ENCODE measurements at places on chromosomes 1 and 21.

DNA sequence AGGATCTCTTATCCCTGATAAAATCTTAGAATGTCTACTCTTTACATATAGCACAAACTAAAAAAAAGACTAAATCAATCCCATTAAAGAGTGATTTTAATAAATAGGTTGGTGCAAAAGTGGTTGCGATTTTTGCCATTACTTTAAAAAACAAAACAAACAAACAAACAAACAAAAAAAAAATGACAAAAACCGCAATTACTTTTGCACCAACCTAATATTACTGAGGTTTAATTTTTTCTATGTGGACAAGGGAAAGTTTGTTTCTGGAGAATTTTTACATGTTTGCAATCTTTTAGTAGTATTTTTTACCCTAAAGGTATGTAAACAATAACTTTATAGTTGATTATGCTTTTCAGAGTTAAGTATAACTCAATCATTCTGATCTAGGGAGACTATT, 119.7 kb upstream of the ADAMTS5 start:
- DNase-seq: no peak

DNA sequence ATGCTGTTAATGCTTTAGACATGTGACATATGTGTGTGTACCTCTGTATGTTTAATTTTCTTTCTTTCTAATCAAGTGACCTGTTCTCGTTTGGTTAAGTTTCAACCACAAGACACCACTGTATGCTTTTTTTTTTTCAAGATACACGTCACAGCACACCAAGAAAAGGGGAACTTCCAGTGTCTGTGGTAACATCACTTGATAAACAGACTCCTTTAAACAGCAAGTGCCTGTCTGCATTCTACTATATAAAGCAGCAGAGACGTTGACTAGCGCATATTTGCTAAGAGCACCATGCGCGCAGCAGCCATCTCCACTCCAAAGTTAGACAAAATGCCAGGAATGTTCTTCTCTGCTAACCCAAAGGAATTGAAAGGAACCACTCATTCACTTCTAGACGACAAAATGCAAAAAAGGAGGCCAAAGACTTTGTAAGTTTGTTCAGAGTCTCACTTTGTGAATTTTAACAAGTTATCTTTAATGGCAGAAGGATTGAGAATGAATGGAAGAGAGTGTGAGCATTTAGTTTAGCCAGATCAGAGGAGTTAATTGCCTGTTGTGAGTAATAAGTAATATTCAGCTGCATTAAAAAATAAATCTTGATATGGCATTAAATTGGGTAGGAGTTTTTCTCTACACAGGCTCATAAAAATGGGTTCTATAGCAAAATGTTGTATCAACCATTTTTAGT, at the start of gene RGS1:
Gene RGS1 (plus strand): TSS at position 275 of the 691 bp plus-strand sequence. CDS start 20 bp downstream, at position 295.
- peak; percentile 13 for DNase-seq

DNA sequence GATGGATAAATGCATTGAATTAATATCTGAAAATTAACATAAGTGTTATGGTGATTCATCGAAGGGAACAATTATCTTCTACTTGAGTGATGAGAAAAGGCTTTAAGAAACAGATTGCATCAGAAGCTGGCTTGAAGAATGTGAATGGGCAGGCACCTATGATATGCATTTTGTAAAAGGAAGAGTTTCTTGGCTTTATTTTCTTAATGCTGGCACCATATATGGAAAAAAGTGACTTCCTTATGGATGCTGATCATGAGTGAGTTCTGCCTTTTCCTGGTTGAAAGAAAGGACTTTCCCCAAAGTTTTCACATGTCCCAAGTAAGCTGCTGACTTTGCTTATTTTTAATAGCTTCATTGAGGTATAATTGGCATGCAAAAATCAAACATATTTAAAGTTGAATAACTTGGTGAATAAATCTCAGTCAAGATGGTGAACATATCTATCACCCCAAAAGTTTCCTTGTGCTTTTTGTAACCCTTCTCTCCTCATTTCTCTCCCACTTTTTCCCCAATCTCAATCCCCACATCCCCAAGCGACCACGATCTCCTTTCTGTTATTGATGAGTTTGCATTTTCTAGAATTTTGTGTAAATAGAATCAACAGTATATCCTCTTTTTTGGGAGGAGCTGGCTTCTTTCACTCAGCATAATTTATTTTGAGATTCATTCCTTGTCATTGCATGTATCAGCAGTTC, 74.2 kb downstream of the SPATA46 start:
- DNase-seq: no peak

DNA sequence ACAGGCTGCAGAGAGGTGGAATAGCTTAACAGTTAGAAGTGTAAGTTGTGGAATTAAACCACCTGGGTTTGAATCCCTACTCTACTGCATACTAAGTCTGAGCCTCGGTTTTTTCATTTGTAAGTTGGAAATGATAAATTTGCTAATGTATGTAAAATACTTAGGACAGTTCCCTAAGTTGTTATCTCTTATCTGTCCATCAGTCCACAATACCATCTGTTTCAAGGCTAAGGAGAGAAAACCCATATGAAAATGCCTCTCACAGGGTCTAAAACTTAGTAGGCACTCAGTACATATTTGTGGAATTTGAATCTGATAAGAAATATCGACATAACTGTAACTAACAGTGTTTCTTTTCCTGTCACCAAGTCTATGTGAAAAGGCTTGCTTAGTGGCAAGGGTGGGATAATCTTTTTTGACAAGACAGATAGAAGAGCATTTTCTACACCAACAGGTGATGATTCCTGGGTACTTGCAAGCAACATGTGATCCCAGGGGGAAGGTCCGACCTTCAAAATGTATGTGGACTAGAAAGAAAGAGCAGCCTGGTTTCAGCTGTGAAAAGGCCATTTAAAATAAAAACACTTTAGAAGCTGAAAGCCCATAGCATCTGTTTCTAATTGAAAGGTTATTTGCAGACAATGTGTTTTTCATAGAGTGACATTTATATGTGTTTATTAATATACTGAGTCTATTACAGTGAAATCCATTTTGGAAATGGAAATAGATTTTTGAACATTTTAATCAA, 202.9 kb downstream of the HHAT start:
- DNase-seq: no peak

GRCh38 chr1:242754125-242754524, 229.6 kb upstream of the PLD5 start:
- DNase-seq: no peak

- no peak for DNase-seq
Observed at GRCh38 chr21:45381036-45381787, 23.8 kb upstream of the COL18A1 start.

- DNase-seq: no peak
Observed at GRCh38 chr1:196148367-196148970, 459.8 kb downstream of the KCNT2 start.

GRCh38 chr1:8162168-8162567, 136.1 kb upstream of the ERRFI1 start:
- DNase-seq: no peak

DNA sequence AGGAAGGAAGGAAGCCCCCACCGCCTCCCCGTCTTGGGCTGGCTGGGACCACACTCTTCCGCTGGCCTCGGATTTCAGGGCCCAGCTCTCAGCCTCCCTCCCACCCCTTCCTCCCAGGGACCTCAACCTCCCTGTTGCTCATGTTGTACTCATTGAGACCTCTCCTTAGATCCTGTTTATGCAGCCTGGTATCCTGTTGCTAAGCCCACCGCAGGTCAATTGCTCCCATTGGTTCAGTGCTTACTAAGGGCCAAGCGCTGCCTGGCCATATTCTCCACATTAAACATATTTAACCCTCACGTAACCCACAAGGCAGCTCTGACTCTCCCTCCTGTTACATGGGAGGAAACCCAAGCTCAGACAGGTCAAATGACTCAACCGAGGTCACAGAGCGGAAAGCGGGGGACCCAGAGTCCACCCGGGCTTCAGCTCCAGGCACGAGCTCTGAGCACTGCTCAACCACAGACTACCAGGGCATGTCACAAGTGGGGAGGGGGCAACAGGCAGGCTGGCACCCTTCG, 23.2 kb upstream of the H6PD start:
- DNase-seq: no peak

DNA sequence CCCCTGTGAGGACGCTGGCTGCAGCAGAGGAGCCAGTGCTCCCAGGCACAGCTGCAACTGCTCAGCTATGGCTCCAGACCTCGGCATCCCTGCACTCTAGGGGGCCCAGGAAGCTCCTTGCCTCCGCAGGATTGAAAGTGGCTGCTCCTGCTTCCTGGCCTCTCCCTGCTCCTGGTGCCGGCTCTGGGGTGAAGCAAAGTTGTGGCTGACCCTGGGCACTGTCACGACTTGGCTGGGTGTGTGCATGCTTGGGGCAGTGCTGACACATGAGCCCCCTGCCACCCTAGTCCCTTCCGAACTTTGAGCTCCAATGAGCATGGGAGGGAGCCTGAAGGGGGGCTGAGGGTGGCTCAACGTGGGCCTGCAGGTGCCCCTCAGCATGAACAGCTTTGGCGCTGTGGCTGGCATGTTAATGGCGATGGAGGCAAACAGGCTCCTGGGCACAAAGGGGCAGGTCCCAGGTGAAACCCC, 1512.2 kb downstream of the KCNT2 start:
- DNase-seq: no peak

- no peak for DNase-seq
Observed at GRCh38 chr1:228222548-228222947, 14.7 kb downstream of the OBSCN start.

DNA sequence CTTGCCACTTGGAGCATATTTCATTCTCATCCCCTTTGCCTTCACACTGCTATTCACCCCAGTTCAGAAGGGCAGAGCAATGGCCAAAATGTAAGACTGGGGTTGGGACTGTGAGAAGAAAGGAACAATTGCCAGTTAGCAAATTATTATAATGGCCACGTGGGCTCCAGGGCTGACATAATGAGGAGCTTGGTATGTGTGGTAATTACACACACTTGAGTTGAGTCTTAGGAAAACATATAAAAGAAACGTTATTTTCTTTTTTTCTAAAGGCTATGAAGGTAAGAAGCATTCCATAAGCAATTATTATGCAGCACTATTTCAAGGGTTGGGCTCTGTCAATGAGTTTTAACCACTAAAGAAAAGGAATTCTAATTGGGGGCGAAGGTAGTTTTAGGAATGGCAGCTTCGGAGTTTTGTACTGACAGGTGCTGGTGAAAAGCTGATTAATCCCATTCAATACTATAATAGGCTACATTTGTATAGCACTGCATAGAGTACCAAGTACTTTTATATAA, 32.5 kb upstream of the BCL10 start:
- no peak for DNase-seq

DNA sequence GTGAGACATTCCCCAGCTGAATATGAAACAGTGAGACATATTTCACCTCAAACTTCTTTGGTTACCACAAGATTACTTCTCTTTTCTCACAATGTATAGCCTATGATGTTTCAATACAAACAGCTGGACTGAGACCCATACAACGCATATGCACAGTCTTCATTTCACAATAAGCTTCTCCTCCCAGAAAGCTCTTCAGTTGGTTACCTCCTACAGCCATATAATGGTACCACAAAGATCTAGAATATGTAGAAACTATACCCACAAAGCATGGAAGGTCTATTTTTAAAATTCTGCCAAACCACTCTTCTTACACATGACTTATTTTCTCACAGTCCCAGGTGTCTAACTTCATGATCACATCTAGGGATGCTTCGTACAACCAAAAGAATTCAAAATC, 70.8 kb downstream of the JAK1 start:
- DNase-seq: no peak

DNA sequence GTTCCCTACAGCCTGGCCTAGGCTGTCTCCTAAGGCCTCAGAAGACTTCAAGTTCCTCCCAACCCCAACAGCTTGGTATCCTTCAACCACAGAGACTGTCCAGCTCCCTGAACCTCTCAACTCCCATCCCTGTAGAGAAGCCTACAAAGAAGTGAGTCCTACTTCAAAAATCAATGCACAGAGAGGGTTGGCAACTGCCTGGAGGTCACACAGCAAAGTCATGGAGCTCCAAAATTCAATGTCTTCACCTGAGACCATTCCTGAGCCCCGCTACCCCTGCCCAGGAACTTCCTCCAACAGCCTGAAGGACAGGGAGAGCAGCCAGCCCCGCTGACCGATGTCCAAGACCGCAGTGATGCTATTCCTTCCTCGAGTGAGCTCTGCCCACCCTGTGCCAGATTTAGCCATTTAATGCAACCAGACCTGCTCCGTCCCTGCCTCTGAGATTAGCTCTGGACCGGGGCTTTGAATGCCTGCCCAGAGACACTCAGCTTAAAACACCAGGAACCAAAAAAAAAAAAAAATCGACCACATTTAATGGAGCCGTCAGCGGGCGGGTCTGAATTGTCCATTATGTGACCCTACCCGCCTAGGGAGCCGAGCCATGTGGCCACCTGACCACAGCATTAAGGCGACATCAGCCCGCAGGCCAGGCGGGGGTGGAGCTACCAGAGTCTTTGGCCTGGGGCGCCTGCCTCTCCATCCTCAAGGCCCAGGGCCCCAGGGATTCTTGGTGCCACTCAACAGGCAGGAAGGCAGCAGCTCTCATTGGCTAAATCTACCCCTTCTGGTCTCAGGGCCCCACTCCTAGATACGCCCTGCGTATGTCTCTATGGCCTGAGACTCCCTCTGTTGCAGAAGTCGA, 148.6 kb downstream of the SYF2 start:
- DNase-seq: no peak

DNA sequence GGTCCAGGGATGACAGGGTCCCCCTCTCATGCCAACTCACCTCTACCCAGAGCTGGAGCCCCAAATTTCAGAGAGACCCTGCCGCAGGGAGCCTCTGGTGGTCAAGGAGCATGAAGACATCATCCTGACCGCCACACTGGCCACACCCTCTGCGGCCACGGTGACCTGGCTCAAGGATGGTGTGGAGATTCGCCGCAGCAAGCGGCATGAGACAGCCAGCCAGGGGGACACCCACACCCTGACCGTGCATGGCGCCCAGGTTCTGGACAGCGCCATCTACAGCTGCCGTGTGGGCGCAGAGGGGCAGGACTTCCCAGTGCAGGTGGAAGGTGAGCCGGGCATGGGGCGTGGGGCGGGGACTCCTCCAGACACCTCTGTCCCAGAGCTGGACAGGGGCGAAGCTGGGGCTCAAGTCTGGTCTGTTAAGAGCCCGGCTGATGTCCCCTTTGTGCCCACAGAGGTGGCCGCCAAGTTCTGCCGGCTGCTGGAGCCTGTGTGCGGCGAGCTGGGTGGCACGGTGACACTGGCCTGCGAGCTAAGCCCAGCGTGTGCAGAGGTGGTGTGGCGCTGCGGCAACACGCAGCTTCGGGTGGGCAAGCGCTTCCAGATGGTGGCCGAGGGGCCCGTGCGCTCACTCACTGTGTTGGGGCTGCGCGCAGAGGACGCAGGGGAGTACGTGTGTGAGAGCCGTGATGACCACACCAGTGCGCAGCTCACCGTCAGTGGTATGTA, 66.0 kb downstream of the OBSCN start:
- no peak for DNase-seq

- DNase-seq: no peak
Observed at GRCh38 chr21:43940329-43941050, 71.6 kb upstream of the TRAPPC10 start.

DNA sequence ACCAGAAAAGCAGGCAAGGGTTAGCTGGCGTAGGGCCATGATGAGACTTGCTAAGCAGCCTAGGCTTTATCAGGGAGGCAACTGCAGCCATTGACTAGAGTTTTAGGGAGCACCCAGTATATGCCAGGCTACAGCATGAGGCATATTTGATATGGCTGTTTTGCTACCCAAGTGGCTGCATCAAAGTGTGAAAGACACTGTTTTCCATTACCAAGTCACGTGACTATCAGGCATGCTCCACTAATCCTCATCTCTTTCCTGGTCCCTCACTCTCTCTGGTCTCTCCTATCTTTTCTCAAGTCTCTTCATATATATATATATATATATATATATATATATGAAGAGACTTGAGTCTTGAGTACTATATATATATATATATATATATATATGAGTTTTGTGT, 206.7 kb upstream of the POU3F1 start:
- DNase-seq: no peak

GRCh38 chr1:10969267-10969970, 43.0 kb upstream of the TARDBP start:
- DNase-seq: no peak

- DNase-seq: no peak
Observed at GRCh38 chr1:81671038-81671437, 129.7 kb upstream of the ADGRL2 start.
